SK-N-DZ (cell line): ENCODE measurements at places on chromosomes 5 and 9.

GRCh38 chr5:111043712-111044506 lies 27.6 kb upstream of the TSLP start:
- peak; percentile 88 for DNase-seq

DNA sequence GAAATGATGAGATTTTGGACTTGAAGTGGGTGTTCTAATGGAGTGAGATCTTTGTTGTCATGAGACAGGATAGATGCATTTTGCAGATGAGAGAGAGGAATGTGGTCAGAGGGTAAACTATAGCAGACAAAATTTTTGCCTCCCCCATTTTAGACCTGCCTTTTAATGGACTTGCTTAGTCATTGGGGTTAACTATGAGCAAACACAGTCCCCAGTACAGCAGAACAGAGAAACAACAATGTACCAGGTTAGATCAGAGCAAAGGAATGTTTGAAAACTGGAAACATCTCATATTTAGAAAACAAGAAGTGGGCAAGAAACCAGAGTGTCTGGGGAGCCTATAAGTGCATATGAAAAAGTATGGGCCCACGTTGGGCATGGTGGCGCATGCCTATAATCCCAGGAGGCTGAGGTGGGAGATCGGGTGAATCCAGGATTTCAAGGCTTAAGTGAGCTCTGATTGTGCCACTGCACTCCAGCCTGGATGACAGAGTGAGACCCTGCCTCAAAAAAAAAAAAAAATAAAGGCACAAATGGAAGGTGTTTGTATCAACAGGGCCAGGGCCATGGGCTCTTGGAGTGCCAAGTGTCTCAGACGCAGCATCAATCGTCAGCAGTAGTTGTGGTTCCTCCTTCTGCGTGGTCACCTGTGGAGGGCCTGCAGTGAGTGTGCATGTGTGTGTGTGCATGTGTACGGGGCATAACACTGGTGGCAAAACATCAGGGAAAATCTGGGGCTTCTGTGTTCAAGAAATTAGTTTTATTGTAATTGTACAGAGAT lies 214.4 kb upstream of the S1PR3 start:
- DNase-seq: no peak

- DNase-seq: peak; percentile 57
Observed at GRCh38 chr9:69324549-69325401, at the start of gene ENTREP1. Gene ENTREP1 (plus strand): TSS chr9:69325215. CDS start chr9:69325310, 95 bp downstream.

DNA sequence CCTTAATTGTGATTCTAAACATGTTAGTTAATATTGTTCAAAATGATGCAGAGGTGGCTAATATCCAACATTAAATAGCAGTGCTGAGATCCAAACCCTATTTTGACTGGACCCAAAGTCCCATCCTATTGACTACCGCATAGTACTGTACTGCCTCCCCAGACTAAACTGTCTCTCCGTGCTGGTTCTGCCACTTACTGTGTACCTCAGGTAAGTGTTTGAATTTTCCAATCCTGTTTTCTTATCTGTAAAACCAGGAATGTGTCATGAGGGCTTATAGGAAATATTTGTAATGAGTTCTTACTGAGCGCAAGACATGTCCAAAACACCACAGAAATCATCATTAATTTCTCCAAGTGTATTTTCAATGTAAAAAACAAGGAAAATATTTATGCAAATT lies 209.2 kb upstream of the CD180 start:
- no peak for DNase-seq

DNA sequence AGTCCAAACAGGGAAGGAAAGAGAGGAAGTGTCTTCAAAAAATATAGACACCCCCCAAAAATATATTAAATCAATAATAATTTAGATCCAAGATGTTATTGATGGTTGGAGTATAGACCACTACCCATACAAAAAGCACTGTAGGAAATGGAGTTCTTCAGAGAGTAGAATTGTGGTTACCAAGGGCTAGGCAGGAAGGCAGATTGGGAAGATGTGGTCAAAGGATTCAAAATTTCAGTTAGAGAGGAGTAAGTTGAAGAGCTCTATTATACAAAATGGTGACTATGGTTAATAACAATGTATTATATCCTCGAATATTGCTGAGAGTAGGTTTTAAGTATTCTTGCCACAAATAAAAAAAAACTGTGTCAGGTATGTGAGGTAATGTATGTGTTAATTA lies 149.4 kb downstream of the CWC27 start:
- DNase-seq: no peak

GRCh38 chr5:99061711-99062110 lies 132.9 kb upstream of the CHD1 start:
- DNase-seq: no peak

GRCh38 chr5:79513308-79513703 lies 628 bp downstream of the HOMER1 start:
- no peak for DNase-seq

- no peak for DNase-seq
Observed at GRCh38 chr5:135894789-135895188, 852 bp downstream of the IL9 start.

- DNase-seq: no peak
Observed at GRCh38 chr9:75855509-75855908, 35.0 kb upstream of the PCSK5 start.

DNA sequence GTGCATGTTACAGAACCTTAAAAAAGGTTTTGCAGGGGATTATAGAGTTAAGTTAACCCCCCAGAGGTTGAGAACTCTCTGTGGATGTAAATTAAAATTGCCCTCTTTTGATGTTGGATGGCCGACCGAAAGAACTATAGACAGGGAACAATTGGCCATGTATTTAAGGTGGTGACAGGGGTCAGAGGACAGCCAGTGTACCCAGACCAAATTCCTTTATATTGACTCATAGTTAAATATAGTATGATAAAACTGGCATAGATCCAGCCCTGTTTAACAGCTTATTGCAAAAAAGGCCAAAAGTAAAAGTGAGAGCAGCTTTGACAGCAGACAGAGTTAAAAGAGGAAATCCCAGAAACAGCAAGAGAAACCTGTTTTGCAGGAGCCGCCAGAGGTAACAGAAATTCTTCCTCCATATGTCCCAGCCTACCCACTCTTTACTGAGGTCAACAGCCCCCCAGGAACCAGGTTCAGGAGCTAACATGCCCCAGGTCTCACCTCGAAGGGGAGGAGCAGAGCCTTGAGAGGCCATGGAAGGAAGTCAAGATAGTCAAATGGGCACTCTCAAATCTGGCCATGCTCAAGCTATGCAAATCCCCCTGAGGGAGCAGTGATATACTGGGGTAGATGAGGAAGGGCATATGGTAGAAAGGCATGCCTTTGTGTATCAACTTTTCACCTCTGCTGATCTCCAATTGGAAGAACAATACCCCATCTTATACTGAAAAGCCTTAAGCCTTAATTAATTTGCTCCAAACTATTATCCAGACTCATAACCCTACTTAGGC lies 156.4 kb upstream of the COX7C start:
- no peak for DNase-seq

- no peak for DNase-seq
Observed at GRCh38 chr5:10562201-10563109, 1.4 kb upstream of the ANKRD33B start.

- no peak for DNase-seq
Observed at GRCh38 chr9:137226338-137227053, 806 bp upstream of the RNF224 start.

DNA sequence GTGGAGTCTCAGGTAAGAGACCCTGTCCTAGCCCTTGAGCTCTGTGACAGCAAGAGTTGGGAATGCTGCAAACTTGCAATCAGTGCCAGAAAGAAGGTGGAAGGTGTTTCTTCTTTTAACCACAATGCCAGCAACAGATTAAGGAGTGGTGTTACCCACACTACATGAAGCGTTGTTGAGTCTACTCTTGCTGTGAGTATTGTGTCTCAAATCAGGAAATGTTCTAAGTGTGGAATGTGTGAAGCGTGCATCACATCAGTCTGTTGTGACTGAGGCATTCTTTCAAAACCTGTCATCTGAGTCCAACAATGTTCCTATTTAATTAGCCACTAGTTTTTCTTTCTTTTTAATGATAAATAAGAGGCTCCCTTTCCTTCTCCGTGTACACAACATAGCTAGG lies 2.9 kb upstream of the LURAP1L start:
- no peak for DNase-seq

DNA sequence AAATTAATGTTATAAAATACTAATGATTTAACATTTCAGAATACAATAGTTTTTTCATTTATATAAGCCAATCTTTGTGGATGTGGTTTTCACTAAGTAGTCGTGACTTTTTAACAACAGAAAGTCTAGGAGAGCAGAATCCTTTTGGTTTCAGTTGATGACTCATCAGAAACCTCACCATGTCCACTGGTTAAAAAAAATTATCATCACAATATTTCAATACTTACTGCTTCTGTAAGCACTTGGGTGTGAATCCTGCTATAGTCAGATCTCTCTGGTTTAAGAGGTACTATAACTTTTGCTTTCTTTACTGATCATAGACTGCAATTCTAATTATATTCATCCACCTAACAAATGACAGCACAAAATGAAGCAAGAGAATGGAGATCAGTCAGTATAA lies 77.2 kb downstream of the MRPS30 start:
- DNase-seq: no peak

DNA sequence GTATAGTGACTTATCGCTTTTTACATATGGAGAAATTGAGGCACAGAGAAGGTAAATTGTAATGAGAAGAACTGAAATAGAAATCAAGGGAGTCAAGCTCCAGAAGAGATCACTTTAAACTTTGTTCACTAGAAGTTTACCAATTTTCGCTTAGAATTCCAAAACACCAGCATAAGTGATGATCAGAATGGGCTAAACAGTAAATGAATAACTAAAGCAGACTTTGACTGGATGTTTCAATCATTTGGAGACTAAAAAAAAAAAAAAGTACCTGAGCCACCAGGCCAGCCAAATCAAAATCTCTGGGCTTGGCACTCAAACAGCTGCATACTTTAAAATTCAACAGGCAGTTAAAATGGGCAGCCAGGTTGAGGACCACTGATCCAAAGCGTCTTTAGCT lies 38.2 kb upstream of the FYB1 start:
- no peak for DNase-seq
